Psoas muscle (tissue), 8 donors: ENCODE measurements at places on chromosomes 1 and 21.
A peak's percentile ranks its signal among the peaks of the same experiment; 100 is the strongest.

- no peak overlapping the region for H3K27ac ChIP-seq
- DNase-seq = no peak
- H3K4me3 ChIP-seq = no peak overlapping the region
- no peaks in the 10 kb centered on the region for H3K4me1 ChIP-seq
- no peaks in the 10 kb centered on the region for H3K36me3 ChIP-seq
These were observed 45.5 kb downstream of the UTP25 start for GRCh38 chr1:209873067-209873799.

DNA sequence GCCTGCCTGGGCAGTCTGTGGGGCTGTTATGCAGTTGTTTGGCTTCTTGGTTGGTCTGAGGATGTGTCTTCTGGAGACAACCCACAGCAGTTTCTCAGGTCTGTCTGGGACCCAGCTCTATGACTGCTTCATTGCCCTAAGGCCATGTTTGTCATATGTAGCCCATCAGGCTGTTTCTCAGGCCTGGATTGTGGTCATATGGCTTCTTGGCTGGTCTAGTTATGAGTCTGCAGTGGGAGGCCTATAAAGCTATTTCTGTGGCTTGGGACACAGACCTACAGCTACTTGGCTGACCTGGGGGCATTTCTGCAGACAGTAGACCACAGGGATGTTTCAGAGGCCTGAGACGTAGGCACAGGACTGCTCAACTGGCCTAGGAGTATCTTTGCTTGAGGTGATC, 41.5 kb downstream of the CHIA start:
- H3K36me3 ChIP-seq = no peaks in the 10 kb centered on the region
- DNase-seq = no peak
- no peak overlapping the region for H3K27ac ChIP-seq
- no peaks in the 10 kb centered on the region for H3K27me3 ChIP-seq

GRCh38 chr1:207579436-207579799, 65.5 kb upstream of the CR1L start:
- no peaks in the 10 kb centered on the region for H3K36me3 ChIP-seq
- H3K27ac ChIP-seq = no peak overlapping the region
- no peaks in the 10 kb centered on the region for H3K27me3 ChIP-seq
- DNase-seq = no peak
- H3K4me3 ChIP-seq = no peak overlapping the region
- no peaks in the 10 kb centered on the region for H3K4me1 ChIP-seq

DNA sequence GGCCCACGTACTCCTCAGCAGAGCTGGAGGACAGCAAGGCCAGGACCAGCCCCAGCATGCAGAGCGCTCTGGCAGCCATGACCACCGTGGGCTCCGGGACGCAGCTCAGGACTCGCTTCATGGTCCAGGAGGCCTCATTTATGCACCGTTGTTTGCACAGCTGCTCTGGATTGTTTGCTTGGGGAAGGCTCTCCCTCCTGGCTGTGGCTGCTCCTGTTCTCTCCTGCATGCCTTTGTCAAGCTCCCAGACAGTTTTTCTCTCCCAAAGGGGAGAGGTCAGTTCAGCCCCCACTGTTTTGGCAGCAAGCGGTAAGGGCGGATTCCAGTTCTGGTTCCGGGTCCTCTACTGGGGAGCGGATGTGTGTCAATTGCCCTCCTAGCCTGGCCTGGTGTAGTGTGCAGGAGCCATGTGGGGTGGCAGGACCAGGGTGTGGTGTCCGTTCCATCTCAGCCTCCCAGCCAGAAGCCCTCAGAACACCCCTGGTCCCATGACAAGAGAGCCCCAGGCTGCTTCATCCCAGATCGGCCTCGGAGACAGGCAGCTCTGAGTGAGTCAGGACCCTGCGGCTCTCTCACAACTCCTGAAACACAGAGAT, at the start of gene TFF3:
Gene TFF3, minus strand, starts transcription at position 114 of the 596 bp plus-strand sequence. Its CDS starts 35 bp downstream, at position 79.
- no peak within 1 kb of the TSS for H3K4me3 ChIP-seq
- no peak for DNase-seq
- no peaks in the 10 kb centered on the region for H3K4me1 ChIP-seq
- peaks cover 11% of the 10 kb centered on the region for H3K27me3 ChIP-seq

- DNase-seq = no peak
- no peaks in the 10 kb centered on the region for H3K36me3 ChIP-seq
- H3K27me3 ChIP-seq = no peaks in the 10 kb centered on the region
- H3K4me1 ChIP-seq = no peaks in the 10 kb centered on the region
- no peak overlapping the region for H3K27ac ChIP-seq
- no peak overlapping the region for H3K4me3 ChIP-seq
These were observed 91.6 kb downstream of the ZNF648 start for GRCh38 chr1:181969902-181970301.

DNA sequence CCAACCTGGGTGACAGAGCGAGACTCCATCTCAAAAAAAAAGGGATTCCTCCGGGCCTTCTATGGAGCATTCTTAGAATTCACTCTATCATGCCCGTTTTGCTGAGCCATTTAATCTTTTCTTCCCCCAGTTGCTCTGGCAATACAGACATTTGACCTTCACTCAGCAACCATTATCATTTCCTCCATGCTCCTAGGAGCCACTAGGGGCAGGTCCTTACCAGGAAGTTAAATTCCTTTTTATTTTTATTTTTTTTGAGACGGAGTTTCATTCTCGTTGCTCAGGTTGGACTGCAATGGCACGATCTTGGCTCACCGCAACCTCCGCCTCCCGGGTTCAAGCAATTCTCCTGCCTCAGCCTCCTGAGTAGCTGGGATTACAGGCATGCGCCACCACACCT, 9.7 kb upstream of the CGN start:
- H3K36me3 ChIP-seq = no peaks in the 10 kb centered on the region
- H3K4me3 ChIP-seq = no peak overlapping the region
- H3K4me1 ChIP-seq = no peaks in the 10 kb centered on the region
- H3K27ac ChIP-seq = no peak overlapping the region
- H3K27me3 ChIP-seq = no peaks in the 10 kb centered on the region

- H3K4me1 ChIP-seq = peaks cover 40% of the 10 kb centered on the region
- peak overlapping the region; percentile 50 for H3K4me3 ChIP-seq
- H3K27me3 ChIP-seq = no peaks in the 10 kb centered on the region
- H3K27ac ChIP-seq = peak overlapping the region; percentile 88
These were observed 59.1 kb downstream of the NFIA start for GRCh38 chr1:61141288-61142042.

DNA sequence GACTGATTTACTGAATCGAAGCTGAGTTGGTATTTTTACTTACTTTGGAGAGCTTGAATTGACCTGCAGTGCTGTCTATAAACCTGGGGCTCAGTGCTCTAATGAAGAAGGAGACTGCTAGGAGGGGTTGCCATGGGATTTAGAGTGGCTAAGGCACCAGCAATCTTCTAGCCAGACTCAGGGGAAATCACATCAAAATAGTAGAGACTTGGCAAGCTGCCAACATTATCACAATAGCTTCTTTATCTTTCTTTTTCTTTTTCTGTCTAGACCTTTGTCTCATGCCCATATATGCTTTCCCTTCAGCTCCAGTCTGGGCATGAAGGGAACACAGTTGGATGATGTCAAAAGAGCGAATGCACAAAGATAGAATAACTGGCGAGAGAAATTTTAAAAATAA, 301.1 kb upstream of the DPYD start:
- no peak for DNase-seq
- no peaks in the 10 kb centered on the region for H3K27me3 ChIP-seq
- no peaks in the 10 kb centered on the region for H3K4me1 ChIP-seq
- no peak overlapping the region for H3K4me3 ChIP-seq
- H3K36me3 ChIP-seq = no peaks in the 10 kb centered on the region

DNA sequence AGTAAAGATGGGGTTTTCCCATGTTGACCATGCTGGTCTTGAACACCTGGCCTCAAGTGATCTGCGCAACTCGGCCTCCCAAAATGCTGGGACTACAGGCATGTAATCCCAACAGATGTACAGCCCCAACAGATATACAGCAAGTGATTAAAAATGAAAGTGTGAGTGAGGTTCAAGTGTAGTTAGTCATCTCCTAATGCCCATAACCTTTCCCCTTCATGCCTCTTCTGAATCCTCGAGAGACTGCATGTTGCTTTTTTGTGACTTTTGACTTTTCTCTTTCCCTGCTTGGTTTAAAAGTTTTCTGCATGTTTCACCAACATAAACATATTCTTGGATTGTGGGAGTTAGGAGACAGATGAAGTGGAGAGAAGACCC, 31.2 kb downstream of the KCNK2 start:
- H3K27ac ChIP-seq = no peak overlapping the region
- H3K36me3 ChIP-seq = no peaks in the 10 kb centered on the region
- H3K4me3 ChIP-seq = no peak overlapping the region
- no peaks in the 10 kb centered on the region for H3K4me1 ChIP-seq
- H3K27me3 ChIP-seq = no peaks in the 10 kb centered on the region

DNA sequence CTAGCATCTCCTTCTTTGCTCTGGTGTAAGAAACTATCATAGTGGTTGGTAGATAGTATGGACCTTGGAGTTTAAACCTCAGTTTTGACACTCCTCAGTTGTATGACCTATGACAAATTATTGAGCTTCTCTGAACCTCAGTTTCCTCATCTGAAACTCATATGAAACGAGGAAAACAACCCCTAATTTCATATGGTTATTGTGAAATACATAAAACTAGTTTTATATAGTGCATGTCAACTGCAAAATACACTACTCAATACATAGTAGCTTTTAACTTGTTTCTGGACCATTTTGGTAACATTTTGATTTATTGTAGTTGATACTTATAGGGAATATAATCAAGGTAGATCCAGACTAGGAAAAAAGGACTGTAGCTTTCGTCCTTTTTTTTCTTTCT, 32.9 kb downstream of the CLIC4 start:
- H3K4me1 ChIP-seq = peaks cover 3% of the 10 kb centered on the region
- no peak overlapping the region for H3K27ac ChIP-seq
- no peak for DNase-seq
- no peak overlapping the region for H3K4me3 ChIP-seq
- H3K27me3 ChIP-seq = no peaks in the 10 kb centered on the region
- H3K36me3 ChIP-seq = no peaks in the 10 kb centered on the region

DNA sequence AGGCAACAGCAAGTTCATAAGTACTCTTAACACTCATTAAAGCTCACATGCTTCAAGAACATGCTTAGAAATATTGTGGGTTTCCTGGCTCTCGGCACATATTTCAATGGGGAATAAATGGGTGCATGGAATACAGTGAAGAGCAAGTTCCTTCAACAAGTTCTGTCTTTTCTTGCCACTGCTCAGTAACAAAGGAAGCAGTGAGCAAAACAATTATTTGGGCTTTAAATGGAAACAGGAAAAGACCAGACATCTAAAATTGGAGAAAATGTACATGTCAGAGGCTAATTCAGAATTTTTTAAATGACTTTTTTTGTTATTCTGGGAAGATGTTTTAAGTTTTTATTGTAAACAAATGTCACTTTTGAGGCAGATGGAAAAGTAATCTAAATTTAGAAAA, 478.7 kb downstream of the SETD4 start:
- no peaks in the 10 kb centered on the region for H3K27me3 ChIP-seq
- H3K4me3 ChIP-seq = no peak overlapping the region
- no peak overlapping the region for H3K27ac ChIP-seq
- H3K36me3 ChIP-seq = no peaks in the 10 kb centered on the region
- no peaks in the 10 kb centered on the region for H3K4me1 ChIP-seq

- no peak overlapping the region for H3K27ac ChIP-seq
- H3K36me3 ChIP-seq = no peaks in the 10 kb centered on the region
- H3K4me3 ChIP-seq = no peak overlapping the region
- H3K4me1 ChIP-seq = no peaks in the 10 kb centered on the region
- no peak for DNase-seq
These were observed 69.5 kb upstream of the HUNK start for GRCh38 chr21:31803039-31804007.

DNA sequence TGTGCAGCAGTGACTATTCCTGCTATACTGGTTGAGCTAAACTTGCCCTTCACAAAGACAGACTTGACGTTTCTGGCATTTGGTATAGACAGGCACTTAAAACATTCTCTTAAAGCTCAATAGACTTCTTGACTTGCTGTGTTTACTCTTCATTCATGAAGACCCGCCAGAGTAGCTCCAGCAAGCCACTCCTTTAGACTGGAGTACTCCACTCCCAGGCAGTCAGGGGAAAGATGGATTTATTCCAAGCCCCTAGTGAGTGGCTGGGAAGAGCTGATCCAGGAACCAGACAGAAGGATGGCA, 70.7 kb downstream of the EVA1C start:
- no peak overlapping the region for H3K27ac ChIP-seq
- H3K36me3 ChIP-seq = no peaks in the 10 kb centered on the region
- H3K4me3 ChIP-seq = no peak overlapping the region
- H3K27me3 ChIP-seq = no peaks in the 10 kb centered on the region
- H3K4me1 ChIP-seq = no peaks in the 10 kb centered on the region

- H3K27ac ChIP-seq = no peak overlapping the region
- H3K4me1 ChIP-seq = no peaks in the 10 kb centered on the region
- no peak overlapping the region for H3K4me3 ChIP-seq
- H3K36me3 ChIP-seq = no peaks in the 10 kb centered on the region
- H3K27me3 ChIP-seq = no peaks in the 10 kb centered on the region
These were observed 45.5 kb downstream of the LPAR3 start for GRCh38 chr1:84847253-84848250.
